Cortex of kidney (tissue), 1 donor: ENCODE measurements at places on chromosomes 5 and 9.

GRCh38 chr9:81032030-81032572 lies 657.2 kb downstream of the TLE1 start:
- no peak for DNase-seq

DNA sequence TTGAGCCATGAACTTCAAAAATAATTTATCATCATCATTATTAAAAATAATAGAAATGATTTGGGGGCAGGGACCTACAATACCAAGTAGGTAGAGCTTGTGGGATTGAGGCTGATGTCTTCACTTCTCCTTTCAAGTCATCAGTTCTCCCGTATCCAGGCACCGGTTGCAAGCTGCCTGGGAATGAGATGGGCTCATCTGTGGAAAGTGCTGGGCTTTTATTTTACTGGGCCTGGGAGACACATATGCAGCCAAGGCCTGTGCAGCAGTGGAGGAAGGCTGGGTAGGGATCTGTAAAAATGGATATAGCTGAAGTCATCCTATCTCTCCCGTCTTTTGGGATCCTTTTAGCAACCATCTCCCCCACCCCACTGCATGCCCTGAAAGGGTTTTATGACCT lies 284.1 kb upstream of the CLINT1 start:
- DNase-seq, result no peak

DNA sequence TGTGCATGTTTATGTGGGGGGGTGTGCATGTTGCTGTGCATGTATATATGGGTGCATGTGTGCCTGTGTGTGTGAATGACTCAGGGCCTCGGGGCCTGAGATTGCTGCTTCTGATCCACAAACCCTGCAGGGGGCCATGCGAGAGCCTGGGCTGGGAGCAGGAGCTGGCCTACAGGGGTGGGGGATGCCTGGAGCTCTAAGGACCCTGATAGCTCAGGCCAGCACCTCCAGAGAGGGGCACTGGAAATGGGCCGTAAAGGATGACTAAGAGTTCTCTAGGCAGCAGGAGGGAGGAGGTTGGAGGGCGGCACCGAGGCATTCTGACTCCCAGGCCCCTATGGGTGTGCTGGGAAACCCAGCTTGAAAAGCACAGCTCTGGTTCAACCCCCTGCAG lies 6.9 kb upstream of the UBAC1 start:
- DNase-seq, result no peak

DNA sequence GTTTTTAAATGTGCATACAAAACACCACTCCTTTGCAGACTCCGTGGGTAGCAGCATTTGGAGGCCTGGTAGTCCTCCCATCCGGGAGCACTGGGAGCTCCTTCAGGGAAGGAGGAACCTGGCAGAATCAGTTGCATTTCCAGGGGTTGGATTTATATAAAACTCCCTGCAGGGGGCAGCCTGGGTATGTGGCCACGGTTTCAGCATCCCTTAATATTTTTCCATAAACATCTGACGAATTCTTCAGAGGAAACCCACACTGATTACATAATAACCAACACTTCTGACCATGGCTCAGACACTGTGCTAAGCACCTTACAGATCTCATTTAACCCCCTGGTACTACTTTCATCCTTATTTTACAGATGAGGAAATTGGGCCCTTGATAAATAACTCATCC lies 6.1 kb upstream of the AFAP1L1 start:
- no peak for DNase-seq

GRCh38 chr5:134019636-134020035 lies 14.9 kb upstream of the VDAC1 start:
- DNase-seq, result no peak

DNA sequence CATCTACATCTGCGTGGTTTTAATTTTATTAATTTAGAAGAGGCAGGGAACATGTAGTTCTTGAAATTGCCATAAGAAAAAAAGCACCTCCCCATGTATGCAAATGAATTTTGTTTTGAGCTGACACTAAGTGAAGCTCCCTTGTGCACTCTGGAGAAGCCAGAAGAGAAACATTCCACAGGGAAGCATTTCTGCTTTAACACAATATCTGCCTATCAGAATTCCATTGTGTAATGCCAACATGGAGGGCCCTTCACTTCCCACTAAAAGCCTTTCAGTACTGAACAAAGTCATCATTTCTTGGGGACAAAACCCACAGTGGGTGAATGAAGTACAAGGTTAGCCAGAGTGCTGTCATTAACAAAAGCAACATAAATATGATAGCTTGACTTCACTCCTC lies 59.7 kb downstream of the PRELID2 start:
- DNase-seq, result no peak

DNA sequence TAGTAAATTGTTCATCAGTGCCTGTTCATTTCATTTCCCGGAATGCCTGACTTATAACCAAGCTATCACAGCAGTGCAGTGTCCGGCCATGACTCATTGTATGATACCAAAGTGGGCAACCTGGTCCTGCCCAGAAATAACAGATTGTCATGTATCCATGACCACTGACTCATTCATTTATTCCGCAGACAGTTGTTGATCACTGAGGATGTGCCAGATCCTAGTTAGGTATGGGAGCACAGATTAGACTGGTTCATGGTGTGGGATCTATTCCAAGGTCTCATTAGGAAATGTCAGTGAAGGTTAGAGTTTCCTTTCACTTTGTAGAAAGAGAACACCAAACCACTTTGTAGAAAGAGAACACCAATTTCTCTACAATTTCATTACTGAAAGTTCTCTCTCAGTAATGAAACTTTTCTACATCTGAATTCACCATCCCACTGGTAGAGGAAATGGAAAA lies 8.7 kb downstream of the NREP start:
- DNase-seq, result no peak

- DNase-seq, result no peak
Observed at GRCh38 chr5:115068239-115069086, 101.2 kb downstream of the TRIM36 start.

DNA sequence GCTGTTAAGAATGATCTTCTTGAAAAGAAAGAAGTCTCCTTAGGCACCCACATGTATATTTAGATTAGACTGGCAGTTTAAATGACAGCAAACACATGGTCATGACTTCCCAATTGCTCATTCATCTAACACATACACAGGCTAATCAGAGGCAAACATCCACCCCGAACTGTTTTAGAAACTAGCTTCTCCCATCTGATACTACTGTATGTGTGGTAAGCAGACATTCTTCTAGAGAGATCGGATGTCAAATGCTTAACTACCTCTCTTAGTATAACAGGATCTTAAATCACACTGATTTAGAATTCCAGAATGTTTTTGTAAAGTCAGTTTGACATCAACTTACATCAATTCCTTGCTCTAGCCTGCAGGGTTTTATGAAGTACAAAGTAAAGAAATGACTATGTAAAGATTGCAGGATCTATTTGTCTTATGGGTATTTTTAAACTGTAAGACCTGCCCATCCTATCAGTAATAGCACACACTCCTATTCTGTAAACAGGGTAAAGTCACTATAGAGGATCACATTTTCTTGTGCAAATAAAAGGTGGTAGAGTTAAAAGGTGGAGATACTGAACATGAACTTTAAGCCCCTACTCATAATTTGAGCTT lies 239.7 kb downstream of the MLLT3 start:
- no peak for DNase-seq

DNA sequence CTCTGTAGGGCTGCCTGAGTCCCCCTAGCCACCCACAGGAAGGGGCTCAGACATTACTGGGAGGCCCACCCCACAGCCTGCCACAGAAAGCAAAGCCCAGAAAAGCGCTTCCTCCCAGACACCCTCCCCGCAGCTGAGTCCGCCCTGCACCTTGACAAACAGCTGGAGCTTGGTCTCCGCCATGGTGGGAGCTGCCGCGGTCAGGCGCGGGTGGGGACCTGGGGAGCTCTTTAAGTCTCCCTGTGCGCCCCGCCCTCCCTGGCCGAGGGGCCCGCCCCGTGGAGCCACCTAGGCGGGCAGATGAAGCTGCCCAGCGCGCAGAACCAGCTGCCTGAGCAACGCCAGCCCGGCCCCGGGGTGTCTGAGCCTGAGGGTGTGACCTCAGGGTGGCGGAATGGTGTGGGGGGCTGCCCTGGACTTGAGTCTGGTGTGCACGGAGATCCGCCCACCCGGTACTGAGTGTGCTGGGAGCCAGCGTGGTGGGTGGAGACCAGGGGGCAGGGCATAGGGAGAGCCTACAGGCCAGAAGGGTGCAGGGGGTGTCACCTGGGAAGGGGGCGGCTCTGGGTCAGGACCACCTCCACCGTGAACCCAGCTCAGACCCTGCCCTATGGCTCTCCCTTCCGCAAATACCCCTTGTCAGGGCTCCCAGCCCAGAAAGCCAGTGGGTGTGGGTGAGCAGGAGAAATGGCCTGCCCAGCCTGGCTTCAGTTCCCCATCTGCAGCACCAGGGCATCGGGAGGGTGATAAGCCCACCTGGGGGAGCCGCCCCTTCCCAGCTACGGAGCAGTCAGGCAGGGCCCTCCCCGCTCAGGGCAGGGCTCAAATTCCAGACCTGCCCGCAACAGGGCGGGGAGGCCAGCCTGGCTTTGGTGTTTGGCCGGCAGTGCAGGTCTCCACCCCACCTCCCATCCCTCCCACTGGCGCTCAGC lies at the start of gene CLIC3:
CLIC3 (minus strand) TSS at position 208 of the 932 bp plus-strand sequence; CDS start at position 183, 25 bp downstream.
- no peak for DNase-seq

- DNase-seq, result no peak
Observed at GRCh38 chr9:79061752-79062616, 509.8 kb upstream of the TLE4 start.

- DNase-seq, result no peak
Observed at GRCh38 chr5:124365361-124365801, 381.1 kb downstream of the ZNF608 start.

- no peak for DNase-seq
Observed at GRCh38 chr5:34827588-34828506, 11.1 kb upstream of the TTC23L start.

DNA sequence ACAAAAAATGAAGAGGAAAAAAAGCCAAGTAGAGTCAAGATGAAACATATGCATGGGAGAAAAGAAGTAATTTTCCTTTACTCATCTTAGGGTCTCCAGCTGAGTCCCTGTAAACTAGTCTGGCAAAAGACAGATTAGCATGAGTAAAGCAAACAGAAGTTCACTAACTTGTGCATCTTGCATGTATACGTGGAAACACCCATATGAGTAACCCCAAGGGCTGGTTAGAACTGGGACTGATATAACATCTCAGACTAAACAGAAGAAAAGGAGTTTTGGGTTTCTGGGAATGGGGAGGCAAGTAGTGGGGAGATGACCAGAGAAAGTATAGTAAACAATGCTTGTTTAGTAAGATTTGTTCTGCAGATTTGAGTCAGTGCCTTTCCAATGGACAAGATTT lies 20.1 kb upstream of the GLDC start:
- no peak for DNase-seq

DNA sequence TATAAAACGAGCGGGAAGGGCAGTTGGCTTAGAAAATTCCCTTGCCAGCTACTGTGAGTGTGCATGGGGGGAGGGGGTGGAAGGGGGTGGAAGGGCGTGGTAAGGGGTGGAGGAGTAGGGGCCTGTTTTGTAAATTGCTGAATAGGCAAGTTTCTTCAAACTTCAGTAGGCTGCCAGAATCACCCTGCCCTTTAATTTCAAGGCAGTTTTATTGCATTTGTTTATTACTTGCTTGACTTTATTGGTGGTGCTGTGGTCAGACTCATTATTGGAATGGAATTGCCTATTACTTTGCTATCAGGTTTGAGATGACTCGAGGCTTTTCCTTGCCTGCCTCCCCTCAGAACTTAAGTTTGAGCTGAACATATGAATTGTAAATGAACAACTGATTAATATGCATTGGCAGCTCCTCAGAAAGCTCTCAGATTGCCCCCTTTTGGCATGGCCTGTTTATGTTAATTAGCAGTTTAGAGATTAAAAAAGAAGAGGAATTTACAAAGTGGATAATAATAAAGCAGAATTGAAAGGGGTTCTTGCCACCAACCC lies 76.0 kb downstream of the SEMA6A start:
- no peak for DNase-seq

DNA sequence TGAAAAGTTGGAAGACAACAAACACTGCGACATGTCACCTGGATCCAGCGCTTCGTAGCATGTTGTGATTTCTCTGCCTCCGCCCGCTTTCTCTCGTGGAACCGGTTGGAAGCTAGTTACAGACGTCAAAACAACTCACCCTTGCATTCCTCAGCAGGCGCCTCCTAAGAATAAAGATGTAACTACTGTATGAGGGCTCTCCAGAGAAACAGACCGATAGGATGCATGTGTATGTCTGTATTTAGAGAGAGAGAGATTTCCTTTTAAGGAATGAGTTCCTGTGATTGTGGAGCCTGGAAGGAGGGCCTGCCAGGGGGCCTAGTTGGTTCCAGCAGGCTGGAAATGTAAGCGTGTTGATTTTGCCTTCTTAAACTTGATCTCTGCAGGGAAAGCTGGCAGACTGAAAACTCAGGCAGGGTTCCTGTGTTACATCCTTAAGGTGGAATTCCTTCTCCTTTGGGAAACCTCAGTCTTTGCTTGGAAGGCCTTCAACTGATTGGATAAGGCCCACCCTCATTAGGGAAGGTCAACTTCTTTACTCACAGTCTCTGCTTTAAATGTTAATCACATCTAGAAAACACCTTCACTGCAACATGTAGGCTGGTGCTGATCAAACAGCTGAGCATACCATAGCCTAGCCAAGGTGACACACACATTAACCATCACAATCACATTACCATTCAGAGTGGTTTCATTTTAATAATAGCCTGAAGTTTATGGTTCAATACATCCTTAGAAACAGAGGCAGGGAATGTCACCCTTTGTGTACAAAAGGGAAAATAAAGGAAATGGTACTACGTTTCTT lies 163.8 kb downstream of the SYK start:
- DNase-seq, result no peak

GRCh38 chr5:78670701-78671269 lies 22.2 kb upstream of the LHFPL2 start:
- no peak for DNase-seq

DNA sequence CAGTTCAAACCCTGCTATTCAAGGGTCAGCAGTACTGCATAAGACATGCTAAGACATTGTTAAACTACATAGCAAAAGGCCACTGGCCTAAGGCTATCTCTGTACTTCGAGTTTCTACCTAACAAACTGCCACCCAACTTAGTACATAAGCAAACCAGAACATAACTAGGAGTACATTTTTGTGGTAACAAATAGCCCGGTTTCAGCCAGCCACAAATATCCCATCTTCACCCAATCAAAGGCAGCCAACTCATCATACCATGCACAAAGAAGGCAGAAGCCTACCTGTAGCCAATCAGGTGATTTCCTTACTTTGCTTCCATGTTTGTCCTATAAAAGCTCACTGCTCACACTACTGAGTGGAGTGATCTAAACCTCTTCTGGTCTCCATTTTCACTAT lies 201.4 kb downstream of the SMARCA2 start:
- DNase-seq, result no peak

GRCh38 chr9:136868644-136869043 lies 2.5 kb upstream of the EDF1 start:
- no peak for DNase-seq

DNA sequence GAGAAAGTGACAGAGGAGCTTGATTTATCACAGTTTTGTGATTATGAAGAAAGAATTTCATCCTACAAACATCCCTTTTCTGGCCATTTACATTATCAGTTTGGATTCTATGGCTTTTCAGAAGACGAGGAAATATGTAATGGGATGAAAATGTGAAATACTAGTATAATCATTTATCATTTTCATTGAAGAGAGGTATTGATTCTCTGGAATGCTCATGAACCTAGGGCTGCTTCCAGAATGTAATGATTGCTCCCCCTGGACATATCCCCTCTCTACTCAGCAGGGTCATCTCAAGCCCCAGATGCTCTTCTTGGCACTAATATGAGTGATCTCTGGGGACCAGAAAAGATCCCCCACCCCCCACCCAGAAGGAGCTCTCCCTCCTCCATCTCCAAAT lies 106.7 kb upstream of the ZNF618 start:
- no peak for DNase-seq
